ENCODE measurements at places on chromosomes 3 and 15.

- no peak for DNase-seq
These were observed 14.1 kb upstream of the CTXND1 start for GRCh38 chr15:80266113-80266512.

- DNase-seq = no peak
These were observed 35.2 kb downstream of the FAM81A start for GRCh38 chr15:59473226-59473625.

DNA sequence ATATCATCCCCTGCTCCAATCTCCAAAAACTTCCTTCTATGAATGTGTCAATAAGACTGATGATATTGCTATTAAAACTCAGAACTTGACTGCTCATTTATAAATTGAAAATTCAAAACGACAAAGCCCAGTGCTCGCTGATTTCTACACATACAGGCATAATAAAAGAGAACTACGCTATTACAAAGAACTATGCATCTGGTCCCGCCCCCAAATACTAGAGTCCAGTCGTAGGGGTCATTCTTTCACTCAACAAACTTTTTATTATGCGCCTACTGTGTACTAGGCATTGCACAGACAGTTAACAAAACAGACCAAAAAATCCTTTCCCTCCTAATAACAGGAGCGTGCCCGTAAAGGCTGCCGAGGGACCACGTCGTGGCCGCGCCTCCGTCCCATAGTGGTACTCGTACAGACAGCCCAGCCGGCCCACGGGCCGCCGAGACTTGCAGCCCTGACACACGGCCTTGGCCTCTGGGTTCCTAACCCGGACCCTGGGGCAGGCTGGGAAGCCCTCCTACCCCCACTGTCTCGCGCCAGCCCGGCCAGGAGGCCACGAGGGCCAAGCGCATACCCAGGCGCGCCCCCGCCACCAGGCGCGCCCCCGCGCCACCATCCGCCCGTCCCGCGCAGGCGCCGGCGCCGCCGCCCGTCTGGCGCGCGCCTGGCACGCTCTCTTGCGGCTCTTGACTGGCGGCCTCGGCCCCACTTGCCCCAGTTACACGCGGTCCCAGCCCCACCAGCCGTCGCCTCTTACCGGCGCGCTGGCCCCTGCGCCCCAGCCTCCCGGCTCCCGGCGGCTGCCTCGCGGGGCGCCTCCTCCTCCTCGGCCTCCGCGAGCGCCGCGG is 757 bp downstream of the AVEN start:
- peak; percentile 81 for DNase-seq

- DNase-seq = no peak
These were observed 86.5 kb downstream of the FRMD4B start for GRCh38 chr3:69299344-69299743.

DNA sequence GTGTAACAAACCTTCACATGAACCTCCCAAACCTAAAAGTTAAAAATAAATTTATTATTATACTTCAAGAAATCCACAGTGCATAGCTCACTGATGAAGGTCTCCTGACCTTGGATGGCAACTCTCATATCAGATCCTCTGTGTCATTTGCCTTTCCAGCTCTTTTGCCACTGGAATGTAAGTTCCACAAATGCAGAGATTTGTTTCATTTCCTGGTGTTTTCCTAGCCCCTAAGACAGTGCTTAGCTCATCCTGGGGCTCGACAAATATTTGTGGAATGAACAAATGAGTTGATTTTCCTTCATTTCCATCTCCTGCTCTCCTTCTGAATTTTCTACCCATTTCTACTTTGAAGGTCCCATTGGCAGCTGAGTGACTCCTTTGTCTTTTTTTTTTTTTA is 56.0 kb downstream of the FRMD4B start:
- no peak for DNase-seq

GRCh38 chr3:43753741-43754715 is 63.3 kb downstream of the ABHD5 start:
- no peak for DNase-seq

- no peak for DNase-seq
These were observed 61.0 kb downstream of the BFSP2 start for GRCh38 chr3:133460809-133461208.

- DNase-seq = no peak
These were observed 243.4 kb downstream of the VPS13C start for GRCh38 chr15:61816856-61817255.

GRCh38 chr15:101495334-101496197 is 6.1 kb upstream of the PCSK6 start:
- DNase-seq = no peak

- no peak for DNase-seq
These were observed 59.4 kb upstream of the TMC3 start for GRCh38 chr15:81433462-81433861.

DNA sequence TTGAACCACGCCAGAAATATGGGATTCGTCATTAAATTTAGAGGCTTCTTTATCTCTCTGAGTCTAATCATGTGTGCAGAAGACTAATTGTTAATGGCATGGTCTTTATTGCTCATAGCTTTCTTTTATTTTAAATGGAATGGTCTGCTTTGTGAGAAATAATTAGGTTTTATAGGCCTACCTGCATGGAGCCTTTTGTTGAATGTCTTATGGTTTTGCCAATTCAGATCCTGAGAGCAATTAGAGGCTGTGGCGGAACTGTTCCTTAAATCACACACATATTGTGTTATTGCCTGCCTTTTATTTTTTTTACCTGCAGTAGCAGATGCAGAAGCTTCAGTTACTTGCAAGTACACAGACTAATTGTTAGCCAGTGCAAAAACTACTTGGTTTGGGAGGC is 306.2 kb downstream of the NLGN1 start:
- no peak for DNase-seq

DNA sequence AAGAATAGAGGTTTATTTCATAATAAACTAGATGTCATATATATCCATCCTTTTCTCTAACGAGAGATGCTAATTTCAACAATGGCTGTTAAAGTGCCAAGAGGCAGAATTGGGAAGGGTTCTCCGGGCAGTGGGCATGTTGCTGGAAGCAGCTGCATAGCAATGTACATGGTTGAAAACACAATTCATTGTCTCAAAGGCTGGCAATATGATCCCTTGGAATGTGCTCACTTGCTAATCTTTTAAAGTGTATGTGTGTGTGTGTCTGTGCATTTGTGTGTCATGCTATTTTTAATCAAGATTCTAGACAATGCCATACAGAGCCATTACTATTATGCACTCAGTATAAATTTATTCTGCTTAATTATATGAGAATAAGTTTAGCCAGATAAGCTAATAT is 1020.3 kb downstream of the NAALADL2 start:
- DNase-seq = no peak

DNA sequence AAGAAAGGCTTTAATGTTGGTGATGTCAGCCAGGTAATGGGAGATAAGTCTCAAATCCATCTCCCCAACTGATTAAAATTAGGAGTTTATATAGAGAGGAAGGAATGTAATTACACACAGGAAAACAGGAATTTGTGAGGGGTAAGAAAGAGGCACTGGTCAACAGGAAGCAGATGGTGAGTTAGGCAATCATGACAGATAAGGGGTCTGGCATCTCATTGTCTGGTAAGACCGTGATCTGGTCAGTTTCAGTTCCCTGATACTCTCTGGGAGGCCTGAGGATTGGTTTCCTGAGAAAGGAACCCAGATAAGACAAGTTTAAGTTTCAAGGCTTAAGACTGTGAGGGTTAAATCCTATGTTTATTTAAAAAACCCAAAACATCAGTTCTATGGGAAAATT is 414.7 kb upstream of the ARRDC4 start:
- no peak for DNase-seq

DNA sequence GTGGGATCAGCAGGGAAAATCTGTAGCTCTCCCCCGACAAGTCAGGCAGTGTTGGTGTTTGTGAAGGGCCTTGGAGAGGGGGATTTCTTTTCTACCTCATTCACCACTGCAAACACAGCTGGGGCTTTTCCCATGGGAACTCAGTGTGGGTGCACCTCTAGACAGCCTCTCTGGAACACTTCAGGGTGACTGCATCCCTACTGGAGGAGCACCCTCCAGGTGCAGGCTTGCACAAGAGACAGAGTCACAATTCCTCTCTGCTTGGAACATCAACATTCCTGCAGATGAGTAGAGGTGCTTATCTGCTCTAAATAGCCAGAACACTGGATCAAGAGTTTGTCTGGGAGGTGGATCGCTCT is 72.7 kb upstream of the AKAP13 start:
- no peak for DNase-seq

DNA sequence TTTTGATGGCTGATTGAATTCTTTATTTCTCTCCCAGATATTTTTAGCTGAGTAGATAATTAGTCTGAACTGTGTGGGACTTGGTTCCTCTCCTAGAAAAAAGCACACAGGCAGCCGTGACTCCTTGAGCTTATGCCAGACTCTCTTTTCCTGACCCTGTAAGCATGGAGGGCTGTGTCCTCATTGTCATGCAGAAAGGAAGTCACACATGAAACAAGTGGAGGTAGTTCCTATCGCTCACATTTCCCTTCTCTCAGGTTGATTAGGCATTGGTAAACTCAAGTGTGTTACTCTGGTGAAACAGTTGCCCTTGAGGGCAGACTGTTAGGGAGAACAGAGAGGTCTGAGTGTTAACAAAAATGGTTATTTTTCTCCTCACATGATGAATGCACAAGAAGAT is 6.3 kb upstream of the RTP4 start:
- no peak for DNase-seq

- DNase-seq = no peak
These were observed 42.0 kb downstream of the PIGB start for GRCh38 chr15:55361048-55361447.

DNA sequence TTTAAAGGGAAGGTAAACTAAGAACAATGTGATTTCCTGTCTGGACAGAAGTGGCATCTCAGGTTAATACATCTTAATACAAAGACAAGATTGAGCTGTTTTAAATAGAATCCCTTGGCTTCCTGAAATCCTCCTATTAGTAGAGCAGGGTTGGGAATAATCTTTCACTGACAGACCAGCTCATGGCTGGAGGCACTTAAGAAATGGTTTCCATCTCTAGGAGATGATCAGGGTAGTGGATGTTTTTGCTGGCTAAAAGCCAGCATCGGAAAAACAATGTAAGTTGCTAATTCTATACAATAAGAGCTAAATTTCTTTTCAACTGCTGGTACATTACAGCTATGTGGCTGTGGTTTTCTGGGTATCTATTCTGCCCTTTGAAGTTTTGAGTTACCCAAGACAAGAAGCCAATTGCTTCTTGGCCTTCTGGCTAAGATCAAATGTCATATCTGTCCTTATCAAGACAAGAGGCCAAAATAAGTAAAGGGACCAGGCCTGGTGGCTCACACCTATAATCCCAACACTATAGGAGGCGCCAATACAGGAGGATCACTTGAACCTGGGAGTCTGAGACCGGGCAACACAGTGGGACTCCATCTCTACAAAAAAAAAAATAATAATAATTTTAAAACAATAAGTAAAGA is 49.6 kb downstream of the SHQ1 start:
- DNase-seq = no peak

DNA sequence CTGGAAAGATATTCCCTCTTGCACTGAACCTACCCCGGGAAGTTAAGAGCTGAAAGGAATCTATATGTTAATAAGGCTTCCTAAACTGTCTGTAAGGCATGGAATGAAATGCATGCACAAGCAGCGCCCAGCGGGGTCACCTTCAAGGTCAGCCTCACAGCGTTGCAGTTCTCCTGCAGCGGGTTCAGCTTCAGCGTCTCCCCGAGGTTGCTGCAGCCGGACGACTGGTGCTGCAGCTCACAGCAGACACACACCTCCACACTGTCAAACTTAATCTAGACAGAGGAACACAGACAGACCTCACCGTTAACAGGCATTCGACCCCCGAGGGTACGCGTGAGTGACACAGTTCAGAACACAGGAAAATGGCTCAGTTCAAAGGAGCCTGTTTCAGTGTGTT is 73.3 kb downstream of the NSMCE3 start:
- no peak for DNase-seq

- no peak for DNase-seq
These were observed 36.1 kb downstream of the SPSB4 start for GRCh38 chr3:141087076-141087777.

- no peak for DNase-seq
These were observed 630.1 kb upstream of the KCNMB2 start for GRCh38 chr3:177906126-177906511.

- DNase-seq = no peak
These were observed 442.9 kb downstream of the EDEM1 start for GRCh38 chr3:5630406-5630805.

GRCh38 chr3:168453623-168454022 is 357.9 kb upstream of the GOLIM4 start:
- no peak for DNase-seq

- DNase-seq = no peak
These were observed 16.3 kb downstream of the SLC9A9 start for GRCh38 chr3:143831994-143832393.

DNA sequence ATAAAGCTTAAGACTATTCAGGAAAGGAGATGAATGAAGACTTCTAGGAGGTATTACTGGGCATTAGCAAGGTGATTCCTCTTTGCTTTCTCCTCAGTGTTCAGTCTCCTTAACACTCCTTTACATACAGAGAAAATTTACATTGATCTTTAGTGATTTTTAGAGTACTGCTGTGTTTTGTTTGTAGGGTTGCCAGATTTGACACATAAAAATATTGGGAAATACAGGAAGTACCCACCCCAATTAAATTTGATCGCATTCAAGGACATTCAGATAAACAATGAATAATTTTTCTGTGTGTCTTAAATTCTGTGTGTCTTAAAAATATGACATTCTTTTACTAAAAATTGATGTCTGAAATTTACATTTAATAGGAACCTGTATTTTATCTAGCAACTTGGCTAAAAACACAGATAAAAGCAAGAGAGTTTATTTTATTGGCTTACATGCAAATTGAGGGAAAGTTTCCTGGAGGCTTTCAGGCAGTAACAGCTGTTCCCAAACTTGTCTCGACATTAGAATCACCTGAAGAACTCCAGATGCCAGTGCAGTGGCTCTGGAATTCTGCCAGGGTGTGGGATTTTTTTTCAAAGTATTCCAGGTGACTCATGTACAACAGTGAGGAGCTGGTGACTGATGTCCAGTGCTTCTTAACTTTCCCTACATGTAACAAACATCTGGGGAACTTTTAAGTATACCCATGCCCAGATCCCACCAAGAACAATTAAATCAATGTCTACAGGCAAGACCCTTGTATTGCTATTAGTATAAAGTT is 23.4 kb upstream of the PLOD2 start:
- DNase-seq = no peak

DNA sequence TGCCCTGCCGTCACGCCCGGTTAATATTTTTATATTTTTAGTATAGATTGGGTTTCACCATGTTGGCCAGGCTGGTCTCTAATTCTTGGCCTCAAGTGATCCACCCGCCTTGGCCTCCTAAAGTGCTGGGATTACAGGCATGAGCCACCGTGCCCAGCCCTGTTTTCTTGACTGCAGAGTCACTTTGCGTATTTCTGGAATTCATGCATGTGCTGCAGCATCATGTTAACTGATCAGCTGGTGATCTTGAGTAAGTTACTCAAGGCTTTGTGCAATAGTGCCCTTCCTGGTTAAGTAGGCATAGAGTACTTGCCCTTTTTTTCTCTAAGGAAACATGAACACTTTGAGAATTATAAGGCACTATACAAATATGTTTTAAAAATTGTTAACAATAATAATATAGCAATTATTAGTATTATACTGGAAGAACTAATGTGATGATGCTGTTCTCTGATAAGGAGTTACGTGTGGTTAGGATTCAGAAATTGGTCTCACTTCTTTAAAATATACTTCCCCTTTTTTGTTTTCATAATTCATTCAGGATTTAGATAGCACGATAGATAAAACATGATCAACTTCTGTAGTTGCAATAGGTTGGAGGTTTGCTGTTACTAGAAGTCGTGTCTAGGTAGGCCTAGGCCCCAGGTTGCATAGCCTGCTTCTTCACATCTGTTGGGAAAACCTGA is 33.6 kb downstream of the GPR171 start:
- no peak for DNase-seq

GRCh38 chr3:125605756-125606155 is 10.5 kb upstream of the OSBPL11 start:
- no peak for DNase-seq

- no peak for DNase-seq
These were observed 20.3 kb upstream of the NRROS start for GRCh38 chr3:196619223-196619622.

Data from transverse colon (tissue), 4 donors.